Fibroblast of upper back skin (primary cell): ENCODE measurements at places on chromosomes 12 and 14.

DNA sequence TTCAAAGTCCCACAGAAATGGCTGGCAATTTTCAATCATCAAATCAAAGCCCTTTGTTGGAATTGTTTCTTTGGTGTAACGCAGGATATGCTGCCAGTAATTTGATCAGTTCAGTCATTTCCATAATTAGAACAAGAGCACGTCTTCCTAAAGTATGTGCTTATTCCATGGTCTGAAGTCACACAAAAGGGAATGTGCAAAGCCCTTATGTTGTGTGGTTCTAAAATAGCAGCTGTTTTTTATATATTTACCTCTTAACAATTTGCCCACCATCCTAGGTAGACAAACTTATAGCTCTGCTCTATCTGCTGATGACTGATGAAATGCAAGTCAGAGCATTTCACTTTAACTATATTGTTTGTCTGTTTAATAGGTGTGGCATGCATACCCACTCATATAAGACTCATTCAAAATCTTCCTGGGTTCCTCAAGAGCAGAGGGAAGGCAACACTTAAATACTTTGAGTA, 176.1 kb upstream of the SLC38A2 start:
- peak; percentile 77 for DNase-seq

DNA sequence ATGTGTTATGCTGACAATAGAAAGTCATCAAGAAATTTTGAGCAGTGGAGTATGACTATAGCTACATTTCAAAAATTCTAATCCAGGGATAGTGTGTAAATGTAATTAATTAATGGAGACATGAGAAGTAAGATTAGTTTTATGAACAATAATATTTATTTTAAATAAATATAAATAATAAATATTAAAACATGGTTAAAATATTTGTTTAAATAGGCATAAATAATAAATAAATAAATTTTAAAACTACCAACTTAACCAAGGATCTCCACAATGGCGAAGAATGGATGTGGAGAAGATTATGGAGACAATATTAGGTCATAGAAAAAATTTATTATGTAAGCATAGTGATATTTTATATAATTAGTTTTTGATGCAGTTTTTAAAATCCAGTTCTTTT, 588.2 kb upstream of the NOVA1 start:
- no peak for DNase-seq

- no peak for DNase-seq
These were observed 646 bp downstream of the ST8SIA1 start for GRCh38 chr12:22333713-22334409.

DNA sequence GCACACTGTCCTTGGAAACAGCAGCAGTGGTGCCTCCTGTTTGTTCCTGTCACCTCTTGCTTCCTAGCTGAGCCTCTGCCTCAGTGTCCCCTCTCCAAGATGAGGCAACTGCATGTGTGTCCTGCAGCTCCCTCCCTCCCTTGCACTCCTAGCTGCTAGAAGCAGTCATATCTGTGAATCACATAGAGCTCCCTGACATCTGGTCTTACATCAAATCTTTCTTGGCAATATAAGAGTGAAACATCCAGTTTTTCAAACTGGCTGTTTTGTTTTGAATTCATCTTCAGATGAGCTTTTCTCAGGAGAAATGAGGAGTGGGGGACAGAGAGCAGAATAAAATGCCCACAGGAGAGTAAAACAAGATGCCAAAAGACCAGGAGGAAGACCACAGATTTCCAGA, 103.7 kb downstream of the VCPKMT start:
- DNase-seq: peak; percentile 64

DNA sequence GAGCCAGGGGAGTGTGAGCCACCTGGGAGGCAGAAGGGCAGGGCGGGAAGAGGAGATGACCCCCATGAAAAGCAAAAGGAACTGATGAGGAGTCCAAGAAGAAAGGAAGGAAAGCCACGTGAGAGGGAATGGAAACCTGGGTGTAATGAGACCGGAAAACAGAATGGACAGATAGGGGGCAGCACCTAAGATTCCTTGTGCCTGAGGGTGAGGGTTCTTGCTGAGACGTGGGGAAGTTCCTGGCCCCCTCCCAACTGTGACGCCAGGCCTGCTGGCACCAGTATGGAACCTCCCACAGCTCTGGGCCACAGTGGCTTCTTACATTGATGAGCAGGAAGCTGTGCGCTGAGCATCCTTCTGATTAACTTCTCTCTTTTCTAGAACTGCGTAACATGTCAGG, 30.8 kb downstream of the TTC7B start:
- DNase-seq: peak; percentile 15

DNA sequence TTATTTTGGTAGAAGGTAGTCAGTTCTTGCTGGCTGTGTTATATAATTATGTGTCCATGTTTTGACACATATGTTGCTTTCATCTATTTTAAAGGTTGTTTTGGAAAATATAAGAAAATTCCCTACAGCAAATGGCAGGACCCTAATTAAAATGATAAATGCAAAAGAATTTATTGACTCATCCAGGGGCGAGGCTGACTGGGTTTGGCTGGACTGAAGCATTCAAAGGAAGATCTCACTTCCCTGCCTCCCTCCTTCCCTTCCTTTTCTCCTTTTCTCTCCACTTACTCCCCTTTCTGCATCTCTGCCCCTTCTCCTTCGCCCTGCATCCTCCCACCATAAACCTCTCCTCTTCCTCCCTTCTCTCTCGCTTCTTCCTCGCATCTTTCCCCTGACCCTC, 129.6 kb downstream of the SNAPC1 start:
- DNase-seq: no peak

GRCh38 chr14:35140718-35141581, 18.6 kb downstream of the PRORP start:
- DNase-seq: no peak

DNA sequence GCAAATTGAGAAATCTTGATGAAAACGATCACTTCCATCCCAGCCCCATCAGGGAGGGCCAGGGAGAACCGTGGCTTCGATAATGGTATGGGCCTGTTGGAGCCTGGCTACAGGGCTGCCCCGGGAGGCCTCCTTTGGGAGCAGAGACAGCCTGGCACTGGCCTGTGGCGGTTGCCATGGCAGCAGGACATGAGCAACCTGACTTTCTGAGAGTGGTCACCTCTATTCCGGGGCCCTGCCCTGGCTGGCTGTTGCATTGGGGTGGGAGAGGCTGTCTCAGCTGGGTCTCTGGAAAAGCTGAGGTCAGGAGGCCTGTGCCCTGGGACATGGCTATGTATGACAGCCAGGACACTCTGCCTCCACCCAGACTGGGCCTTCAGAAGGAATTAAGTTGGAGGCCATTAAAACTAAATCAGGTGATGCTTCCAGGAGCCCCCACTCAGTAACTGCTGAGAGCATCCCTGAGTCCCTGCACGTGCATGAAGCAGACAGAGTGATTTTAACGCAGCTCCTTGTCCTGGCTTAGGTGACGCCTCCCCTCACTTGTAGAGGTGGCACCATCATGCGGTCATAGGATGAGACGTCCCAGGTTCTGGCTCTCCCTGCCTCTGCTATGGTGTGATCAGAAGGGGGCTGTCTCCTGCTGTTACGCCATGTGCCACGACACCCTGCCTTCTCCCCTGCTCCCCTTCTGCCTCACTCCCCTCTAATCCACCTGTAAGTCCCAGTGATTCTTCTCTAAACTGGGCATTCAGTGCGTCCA, 126.3 kb downstream of the SLC25A47 start:
- DNase-seq: no peak

GRCh38 chr14:79332504-79333197, 878.7 kb downstream of the DIO2 start:
- DNase-seq: no peak

GRCh38 chr14:69318901-69319475, 59.0 kb downstream of the GALNT16 start:
- DNase-seq: no peak

GRCh38 chr12:82415402-82415801, 57.1 kb downstream of the METTL25 start:
- DNase-seq: peak; percentile 50

GRCh38 chr12:120659151-120659525, 18.7 kb downstream of the CABP1 start:
- DNase-seq: no peak

DNA sequence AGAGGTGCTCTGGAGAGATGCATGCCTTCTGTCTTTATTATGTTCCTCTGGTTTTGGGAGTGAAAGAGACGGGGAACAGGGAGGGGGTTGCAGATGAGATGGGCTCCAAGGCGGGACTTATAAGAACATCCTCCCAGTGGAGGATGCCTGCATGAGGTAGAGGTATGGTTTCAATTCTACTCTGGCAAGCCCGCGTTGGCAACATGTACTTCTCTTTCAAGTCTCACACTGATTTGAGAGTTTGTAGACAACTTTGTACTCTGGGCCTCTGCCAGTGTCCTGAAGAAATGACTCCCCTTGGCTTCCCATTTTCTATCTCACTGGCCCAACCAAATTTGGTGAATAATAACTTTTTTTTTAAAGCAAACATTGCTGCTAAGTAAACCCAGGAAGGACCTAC, 121.3 kb downstream of the C12orf75 start:
- no peak for DNase-seq

GRCh38 chr14:78947681-78948080, 777.5 kb downstream of the NRXN3 start:
- no peak for DNase-seq

DNA sequence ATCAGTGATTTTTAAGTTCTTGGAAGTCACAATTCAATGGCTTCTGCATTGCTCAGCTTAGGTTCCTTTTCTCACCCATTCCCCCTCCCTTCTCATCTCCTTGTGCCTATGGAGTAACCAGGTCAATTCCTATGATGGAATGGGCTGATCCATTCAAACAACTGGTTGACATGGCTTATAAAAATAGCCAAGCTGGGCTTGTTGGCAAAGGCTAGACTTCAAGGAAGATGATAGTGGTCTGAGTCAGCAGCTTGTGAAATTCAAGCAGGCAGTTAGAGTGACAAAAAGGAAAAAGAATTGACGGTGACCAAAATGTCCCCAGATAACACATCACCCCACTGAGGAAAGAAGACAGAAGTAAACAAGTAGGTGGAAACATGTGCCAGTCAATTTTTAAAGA, 119.9 kb upstream of the PCED1B start:
- DNase-seq: peak; percentile 80
